ENCODE measurements at places on chromosomes 7 and 10.

DNA sequence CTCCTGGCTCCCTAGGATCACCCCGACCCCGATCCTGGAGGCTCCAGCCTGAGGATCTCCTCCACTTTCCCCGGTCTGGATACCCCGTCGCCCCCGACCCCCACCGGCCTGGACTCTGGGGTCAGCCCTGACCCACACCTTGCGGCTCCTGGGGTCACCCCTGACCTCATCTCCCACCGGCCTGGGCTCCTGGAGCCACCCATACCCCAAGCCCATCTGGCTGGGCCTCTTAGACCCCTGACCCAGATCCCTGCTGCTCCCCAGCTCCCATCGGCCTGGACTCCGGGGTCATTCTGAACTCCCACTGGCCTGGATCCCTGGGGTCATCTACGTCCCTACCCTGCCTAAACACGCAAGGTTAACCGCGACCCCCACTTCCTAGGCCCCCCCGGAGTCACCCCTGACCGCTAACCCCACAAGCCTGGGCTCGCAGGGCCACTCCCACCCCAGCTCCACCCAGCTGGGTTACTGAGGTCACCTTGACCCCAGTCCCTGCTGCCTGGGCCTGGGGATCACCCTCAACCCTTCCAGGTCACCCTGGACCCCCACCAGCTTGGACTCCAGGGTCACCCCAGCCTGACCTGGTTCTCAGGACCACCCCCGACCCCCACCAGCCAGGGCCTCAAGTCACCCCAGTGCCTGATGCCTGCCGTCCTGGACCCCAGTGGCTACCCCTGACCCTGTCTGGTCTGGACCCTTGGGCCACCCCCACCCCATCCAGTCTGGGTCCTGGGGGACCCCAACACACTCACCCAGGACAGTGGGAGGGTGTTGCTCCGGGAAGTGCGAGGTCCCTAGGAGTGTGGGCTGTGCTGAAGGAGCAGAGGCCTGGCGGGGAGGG, 1.2 kb downstream of the FOXK1 start:
- no peak for DNase-seq

DNA sequence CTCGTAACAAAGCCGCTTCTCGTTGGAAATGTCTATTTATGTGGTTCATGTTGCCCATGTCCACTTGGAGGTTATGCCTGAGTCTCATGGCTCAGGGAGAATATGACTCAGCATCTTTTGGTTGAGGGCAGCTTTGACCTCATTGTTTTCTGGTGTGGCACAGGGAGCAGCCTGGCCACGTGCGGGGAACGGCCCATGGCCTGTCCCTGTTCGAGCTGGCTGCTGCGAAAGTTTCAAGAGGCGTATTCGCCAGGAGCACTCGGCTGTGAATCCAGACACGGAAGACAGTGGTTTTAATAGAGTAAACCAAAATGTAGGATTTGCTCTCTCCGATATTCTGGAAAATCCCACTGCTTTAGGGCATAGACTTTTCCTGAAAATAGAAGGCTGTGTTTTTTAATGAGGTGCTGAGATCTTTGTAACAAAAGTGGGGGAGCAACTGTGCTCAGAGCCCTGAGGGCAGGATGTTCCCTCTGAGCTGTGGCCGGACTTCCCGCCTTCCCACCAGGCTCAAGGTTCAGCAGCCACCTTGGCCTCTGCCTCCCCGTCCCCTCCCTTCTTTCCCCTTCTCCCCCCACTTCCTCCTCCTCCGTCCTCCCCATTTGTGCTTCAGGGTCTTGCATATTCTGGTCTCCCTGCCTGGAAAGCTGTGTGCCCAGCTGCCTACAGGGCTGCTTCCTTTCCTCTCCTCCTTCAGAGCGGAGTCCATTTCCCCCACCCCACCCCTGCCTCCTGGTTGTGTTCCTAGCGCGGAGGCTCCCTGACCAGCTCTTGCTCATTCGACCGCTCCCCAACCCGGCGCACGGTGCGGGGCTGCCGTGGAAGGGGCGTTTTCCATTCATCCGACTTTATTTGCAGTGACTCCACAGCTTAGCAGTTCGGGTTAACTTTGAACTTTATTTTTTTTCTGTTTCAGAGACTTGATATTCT, 642.0 kb downstream of the SDK1 start:
- DNase-seq, result no peak

DNA sequence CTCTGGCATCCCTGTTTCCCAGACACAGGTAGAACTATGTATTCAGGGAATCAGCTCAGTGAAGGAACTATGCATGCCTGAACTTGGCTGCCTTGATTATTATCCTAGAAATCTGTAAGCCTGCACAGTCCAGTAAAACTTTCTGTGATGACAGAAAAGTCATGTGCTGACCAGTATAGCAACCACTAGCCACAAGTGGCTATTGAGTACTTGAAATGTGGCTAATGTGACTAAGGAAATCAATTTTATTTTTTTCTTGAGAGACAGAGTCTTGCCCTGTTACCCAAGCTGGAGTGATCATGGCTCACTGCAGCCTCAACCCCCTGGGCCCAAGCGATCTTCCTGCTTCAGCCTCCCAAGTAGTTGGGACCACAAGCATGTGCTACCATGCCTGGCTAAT, 3.5 kb downstream of the EXOSC1 start:
- no peak for DNase-seq

DNA sequence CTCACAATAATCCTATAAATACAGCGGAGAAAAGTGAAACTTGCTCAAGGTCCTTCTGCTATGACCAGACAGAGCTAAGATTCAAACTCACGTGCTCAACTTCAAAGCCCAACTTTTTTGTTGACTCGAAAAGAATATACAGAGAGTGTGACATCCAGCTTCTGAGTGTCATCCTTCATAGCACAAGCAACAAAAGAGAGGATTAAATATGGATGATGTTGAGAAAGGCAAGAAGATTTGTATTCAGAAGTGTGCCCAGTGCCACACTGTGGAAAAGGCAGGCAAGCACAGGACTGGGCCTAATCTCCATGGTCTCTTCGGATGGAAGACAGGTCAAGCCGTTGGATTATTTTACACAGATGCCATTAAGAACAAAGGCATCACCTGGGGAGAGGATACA, 2.1 kb upstream of the FAM3C start:
- DNase-seq, result no peak

- no peak for DNase-seq
Observed at GRCh38 chr7:13687500-13687899, 302.0 kb downstream of the ETV1 start.

GRCh38 chr7:26664274-26664673, 200.1 kb downstream of the SKAP2 start:
- DNase-seq, result no peak

DNA sequence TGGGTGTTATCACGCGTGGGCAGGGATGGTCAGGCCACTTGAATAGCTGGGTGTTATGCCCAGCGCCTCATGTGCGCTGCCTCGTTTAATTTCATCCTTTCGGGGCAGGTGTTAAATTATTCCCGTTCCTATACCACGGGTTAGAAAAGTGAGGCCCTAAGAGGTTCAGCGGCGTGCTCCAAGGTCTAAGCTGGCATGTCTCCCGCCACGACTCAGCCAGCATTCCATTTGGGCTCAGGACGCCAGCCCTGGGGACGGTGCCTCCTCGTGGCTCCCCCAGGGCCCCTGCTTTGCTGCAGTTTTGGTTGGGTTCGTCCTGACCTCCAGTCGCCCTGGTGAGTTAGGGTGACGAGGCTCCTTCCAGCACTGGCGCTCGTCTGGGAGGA, 124.5 kb downstream of the TRRAP start:
- DNase-seq, result no peak

DNA sequence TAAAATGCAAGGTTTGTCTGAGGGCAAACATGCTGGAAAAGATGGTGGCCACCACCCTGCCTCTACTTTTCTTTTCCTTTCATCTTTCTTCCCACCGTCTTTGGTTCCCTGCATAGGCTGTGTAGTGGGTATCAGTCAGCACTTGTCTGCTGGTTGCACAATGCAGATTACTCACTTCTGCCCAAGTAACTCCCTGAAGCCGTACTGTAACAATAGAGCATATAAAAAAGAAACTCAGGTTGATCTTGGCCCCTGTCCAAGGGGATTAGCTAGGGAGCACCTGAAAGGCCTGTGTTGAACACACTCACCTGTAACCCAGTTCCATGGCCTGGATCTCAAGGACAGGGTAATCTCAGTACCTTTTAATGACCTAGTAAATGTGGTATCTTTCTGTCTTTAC, 533.0 kb upstream of the GALNT17 start:
- no peak for DNase-seq

GRCh38 chr10:78974617-78975317, 94.0 kb upstream of the ZMIZ1 start:
- DNase-seq, result peak; percentile 49

All from stimulated activated CD4-positive, alpha-beta T cell treated with anti-CD3 and anti-CD28 coated beads, Interleukin-1b, Interleukin-23, amount 100 ng/mL, for 4 hours (primary cell).